ENCODE measurements at places on chromosomes 11 and 22. TPM values are rescaled to one million over a fixed set of nuclear protein-coding genes. Genes with fewer than 3 reads are reported as not detected.

Gene CEP126
- total RNA-seq, result 1.1 TPM

Gene ACRV1
- total RNA-seq, result not detected

Gene CRYBB3
- total RNA-seq, result not detected

Gene MRGPRX2
- total RNA-seq, result not detected

- no peaks in the 10 kb centered on the region for H3K36me3 ChIP-seq
- peaks cover 7% of the 10 kb centered on the region for H3K4me1 ChIP-seq
- DNase-seq, result peak; percentile 63
- no peak overlapping the region for H3K27ac ChIP-seq
- H3K27me3 ChIP-seq, result no peaks in the 10 kb centered on the region
- no peak overlapping the region for H3K4me3 ChIP-seq
Observed at GRCh38 chr11:132604431-132604830, 927.9 kb downstream of the OPCML start.

DNA sequence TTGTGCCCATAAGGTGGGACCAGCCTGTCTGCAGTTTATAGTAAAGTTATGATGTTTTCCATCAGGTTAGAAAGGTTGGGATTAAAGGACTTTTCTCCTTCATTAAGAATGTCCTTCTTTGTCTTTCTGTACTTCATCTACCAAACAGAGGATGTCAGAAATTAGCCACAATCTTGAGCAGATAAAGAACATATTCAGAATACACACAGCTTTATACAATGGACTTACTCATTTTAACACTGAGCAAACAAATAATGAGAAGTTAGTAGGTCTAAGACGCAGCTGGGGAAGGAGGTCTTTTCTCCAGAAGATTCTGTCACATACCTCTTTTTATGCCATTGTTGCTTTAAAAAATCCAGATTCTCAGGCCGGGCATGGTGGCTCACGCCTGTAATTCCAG is 57.0 kb upstream of the CYP2D6 start:
- DNase-seq, result no peak
- no peak overlapping the region for H3K4me3 ChIP-seq
- H3K36me3 ChIP-seq, result no peaks in the 10 kb centered on the region
- no peaks in the 10 kb centered on the region for H3K27me3 ChIP-seq
- H3K27ac ChIP-seq, result no peak overlapping the region

DNA sequence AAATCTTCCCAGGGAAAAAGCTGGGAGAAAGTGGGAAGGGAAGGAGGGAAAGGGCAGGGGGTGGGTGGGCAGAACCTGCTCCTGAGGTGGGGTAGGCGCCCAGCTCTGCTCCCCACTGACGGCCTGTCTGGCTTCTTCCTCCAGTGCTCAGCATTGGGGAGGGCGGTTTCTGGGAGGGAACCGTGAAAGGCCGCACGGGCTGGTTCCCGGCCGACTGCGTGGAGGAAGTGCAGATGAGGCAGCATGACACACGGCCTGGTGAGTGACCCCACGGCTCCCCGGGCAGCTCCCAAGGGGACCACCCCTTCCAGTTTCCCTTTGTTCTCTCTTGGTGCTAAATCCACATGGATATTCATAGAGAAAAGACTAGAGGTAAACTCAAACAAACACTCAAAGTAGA is 25.9 kb downstream of the SHANK3 start:
- H3K36me3 ChIP-seq, result no peaks in the 10 kb centered on the region
- no peak for DNase-seq
- H3K27ac ChIP-seq, result no peak overlapping the region
- no peak overlapping the region for H3K4me3 ChIP-seq
- H3K4me1 ChIP-seq, result peaks cover 4% of the 10 kb centered on the region

DNA sequence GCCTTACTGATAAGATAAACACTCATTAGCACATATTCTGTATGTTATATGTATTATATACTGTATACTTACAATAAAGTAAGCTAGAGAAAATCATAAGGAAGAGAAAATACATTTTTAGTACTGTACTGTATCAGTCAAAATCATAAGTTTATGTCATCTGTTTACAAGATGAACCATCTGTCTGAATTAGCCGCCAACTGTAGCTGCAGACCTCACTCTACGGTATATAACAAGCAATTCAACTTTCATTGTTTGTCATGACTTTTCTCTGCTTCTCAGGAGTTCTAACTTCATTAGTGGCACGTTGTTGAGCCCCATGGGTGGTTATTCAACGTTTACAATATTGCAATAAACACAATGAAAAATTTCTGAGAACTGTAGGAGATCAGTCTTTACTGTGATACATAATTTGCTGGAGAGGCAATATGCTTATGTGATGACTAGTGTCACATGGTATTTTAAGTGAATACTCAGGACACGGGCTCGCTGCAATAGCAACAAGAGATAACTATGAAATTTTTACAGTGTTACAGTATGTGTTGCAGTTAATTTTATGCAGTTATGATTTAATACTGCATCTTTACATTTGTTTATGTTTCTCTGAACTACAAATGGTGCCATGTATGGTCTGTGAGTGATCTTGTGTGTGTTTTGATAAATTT is 132.2 kb upstream of the CTSC start:
- peaks cover 2% of the 10 kb centered on the region for H3K4me1 ChIP-seq
- H3K36me3 ChIP-seq, result no peaks in the 10 kb centered on the region
- H3K27ac ChIP-seq, result no peak overlapping the region
- no peak overlapping the region for H3K4me3 ChIP-seq
- DNase-seq, result peak; percentile 36

DNA sequence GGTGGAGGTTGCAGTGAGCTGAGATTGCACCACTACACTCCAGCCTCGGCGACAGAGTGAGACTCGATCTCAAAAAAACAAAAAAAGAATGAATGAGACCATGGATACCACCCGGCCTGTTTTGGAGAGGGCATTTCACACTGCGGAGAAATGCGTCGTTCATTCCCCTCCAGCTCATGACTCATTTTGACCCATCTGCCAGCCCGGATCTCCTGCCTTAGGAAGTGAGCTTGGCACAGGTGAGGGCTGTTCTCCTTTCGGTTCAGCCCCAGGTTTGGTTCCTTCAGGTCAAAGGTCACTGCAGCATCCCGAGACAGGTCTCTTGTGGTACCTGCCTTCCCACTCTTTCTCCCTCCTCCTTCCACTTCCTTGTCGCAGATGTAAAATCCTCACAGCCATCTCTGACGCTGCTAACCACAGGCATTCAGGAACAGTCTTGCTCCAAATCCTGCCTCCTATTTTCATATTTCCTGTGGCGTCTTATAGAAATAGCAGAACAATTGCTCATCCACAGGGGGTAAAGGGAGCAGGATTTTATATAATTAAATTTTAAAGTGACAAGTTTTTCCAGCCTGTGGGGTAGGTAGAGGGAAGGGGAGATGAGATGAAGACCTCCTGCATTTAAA is 517.9 kb downstream of the NTM start:
- no peaks in the 10 kb centered on the region for H3K27me3 ChIP-seq
- H3K27ac ChIP-seq, result peak overlapping the region; percentile 69
- H3K36me3 ChIP-seq, result no peaks in the 10 kb centered on the region
- H3K4me1 ChIP-seq, result peaks cover 19% of the 10 kb centered on the region
- no peak overlapping the region for H3K4me3 ChIP-seq

DNA sequence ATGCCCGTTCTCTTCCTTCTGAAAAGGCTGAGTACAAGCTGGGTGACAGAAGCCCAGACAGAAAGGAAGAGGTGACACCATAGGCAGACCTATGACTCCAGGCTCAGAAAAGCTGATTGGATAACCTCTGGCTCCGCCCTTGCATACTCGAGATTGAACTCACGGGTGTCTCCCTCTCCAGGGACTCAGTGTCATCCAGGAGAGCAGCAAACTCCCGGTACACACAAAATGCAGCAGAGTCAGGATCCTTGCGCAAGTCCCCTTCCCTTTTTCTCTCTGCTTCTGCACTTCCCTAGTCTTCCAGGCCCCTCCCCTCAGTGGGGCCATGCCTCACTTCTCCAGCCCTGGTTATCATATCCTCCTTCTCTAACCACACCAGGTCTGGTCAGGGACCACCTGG is 9.8 kb downstream of the SCN4B start:
- H3K36me3 ChIP-seq, result no peaks in the 10 kb centered on the region
- DNase-seq, result no peak

Gene FAM181B
- not detected for total RNA-seq

DNA sequence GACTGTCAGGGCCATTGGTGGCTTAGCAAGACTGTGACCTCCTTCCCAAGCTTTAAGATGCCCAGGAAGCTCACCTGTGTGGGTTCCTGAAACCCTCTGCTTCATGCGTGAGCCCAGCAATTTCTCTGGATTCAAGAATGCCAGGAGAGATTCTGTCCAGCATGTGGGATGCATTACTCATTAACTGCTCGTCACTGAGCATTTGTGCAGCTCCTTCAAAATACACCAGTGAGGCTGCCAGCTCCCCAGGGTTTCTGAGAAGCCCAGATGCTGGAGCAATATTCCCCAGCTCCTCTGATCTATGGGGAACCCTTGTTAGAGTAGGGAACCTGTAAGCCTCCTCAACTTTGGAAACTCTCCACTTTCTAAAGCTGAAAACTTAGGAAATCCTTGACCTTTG is 126.5 kb downstream of the CHST1 start:
- DNase-seq, result no peak
- H3K4me1 ChIP-seq, result no peaks in the 10 kb centered on the region
- no peaks in the 10 kb centered on the region for H3K36me3 ChIP-seq
- H3K27ac ChIP-seq, result no peak overlapping the region
- no peak overlapping the region for H3K4me3 ChIP-seq

Gene TSGA10IP
- not detected for total RNA-seq

DNA sequence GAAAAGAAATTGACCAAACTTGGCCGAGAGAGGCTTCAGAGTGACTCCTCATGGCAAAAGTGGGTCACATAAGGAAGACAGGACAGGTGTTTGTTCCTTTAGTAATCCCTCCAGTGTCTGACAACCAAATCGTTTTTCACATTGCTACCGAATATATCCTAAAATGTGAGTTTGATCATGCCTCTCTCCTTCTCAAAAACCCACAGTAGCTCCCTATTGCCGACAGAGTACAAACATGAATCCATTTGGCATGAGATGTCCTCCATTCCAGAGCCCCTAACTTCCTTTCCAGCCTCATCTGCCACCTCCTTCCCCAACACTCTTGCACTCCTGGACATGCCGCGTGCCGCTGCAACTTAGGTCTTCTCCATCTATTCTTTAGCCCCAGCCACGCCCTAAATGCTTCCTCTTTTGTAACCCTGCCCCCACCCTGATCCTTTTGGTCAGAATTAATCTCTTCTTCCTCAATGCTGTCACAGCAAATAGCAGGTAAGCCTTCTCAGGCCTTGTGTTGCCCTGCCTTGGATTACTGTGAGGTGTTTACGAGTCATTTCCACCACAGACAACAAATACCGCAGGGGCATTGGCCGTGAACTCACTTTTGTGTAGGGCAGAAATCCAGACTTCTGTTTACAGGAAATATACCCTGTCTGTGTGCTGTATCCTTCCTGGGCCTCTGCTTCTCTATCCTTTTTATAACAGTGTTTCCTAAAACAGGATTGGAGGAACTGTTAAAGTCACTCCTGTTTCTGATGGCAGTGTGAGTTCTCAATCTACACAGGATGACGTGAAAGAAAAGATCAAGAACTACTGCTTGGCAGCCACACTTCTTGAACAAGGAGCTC is 66.0 kb upstream of the FTH1 start:
- DNase-seq, result no peak
- H3K36me3 ChIP-seq, result no peaks in the 10 kb centered on the region
- H3K4me1 ChIP-seq, result no peaks in the 10 kb centered on the region
- H3K4me3 ChIP-seq, result no peak overlapping the region

Gene LARGE1
- total RNA-seq, result 7.2 TPM

DNA sequence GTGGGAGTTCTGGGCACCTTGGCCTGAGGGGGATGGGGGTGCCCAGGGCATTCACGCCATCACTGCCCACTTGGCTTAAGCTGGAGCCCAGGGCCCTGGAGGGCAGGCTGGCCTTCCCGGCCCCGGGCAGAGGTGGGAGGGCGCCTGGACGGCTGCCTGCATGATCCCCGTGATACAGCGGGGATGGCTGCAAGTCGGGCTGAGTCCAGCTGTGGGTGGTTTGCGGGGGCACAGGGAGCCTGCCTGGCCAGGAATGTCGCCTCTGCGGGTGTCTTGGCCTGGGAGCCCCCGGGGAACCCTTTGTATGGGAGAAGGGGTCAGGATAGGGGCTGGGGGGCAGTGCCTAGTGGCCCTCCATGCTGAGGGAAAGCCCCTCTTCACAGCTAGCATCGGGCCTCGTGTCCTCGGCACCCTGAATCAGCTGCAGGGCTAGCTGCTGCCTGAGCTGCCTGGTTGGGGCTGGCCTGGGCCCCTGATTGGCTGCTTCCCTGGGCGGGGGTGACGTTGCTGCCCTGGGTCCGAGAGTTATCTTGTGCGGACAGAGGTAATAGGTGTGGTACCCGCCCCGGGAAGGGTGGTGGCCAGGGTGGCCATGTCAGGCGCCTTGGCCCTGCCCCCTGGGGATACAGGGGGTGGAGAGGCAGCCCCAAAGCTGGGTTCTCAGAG is 8.3 kb downstream of the BRSK2 start:
- no peak overlapping the region for H3K27ac ChIP-seq
- peaks cover 9% of the 10 kb centered on the region for H3K27me3 ChIP-seq
- no peak overlapping the region for H3K4me3 ChIP-seq

- DNase-seq, result no peak
- peaks cover 12% of the 10 kb centered on the region for H3K36me3 ChIP-seq
- no peaks in the 10 kb centered on the region for H3K4me1 ChIP-seq
- H3K27me3 ChIP-seq, result no peaks in the 10 kb centered on the region
- H3K4me3 ChIP-seq, result no peak overlapping the region
Observed at GRCh38 chr11:18299721-18300120, 22.2 kb downstream of the HPS5 start.

DNA sequence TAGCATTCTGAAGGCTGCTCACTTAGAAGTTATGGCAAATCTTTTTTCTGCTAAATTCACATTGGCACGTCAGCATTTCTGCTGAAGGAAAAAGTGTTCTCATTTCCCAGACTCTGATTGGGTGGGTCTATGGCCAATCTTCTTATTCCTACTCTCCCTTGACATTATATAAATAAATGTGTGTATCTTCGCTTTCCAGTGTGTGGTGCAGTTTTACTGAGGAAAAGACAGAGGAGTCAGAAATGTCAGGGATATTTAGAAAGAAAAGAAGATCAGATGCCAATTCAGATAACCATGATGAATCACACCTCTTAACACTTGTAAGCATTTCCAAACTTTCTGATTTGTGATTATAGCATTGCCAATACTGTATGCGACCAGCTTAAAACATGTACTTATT is 3.2 kb upstream of the BDNF start:
- peak; percentile 89 for DNase-seq
- no peak overlapping the region for H3K27ac ChIP-seq
- H3K4me1 ChIP-seq, result peaks cover 8% of the 10 kb centered on the region
- peaks cover 6% of the 10 kb centered on the region for H3K36me3 ChIP-seq
- no peak overlapping the region for H3K4me3 ChIP-seq

GRCh38 chr11:134665188-134665535 is 253.1 kb upstream of the B3GAT1 start:
- no peaks in the 10 kb centered on the region for H3K4me1 ChIP-seq
- no peak overlapping the region for H3K4me3 ChIP-seq
- H3K27me3 ChIP-seq, result no peaks in the 10 kb centered on the region

GRCh38 chr11:108853864-108854263 is 189.0 kb downstream of the DDX10 start:
- H3K4me1 ChIP-seq, result peaks cover 3% of the 10 kb centered on the region
- H3K36me3 ChIP-seq, result no peaks in the 10 kb centered on the region
- H3K27ac ChIP-seq, result no peak overlapping the region
- no peak overlapping the region for H3K4me3 ChIP-seq

Gene SHANK2
- total RNA-seq, result 1.6 TPM

Gene SLC25A17
- 36.0 TPM for total RNA-seq

Measured in IMR-90 (cell line).